H4 (cell line): ENCODE measurements at places on chromosomes 13 and 19. TPM values are rescaled to one million over a fixed set of nuclear protein-coding genes. Genes with fewer than 3 reads are reported as not detected.

- no peak for DNase-seq
Observed at GRCh38 chr13:22592515-22592914, 588.3 kb upstream of the SGCG start.

KIR2DL1 gene
- not detected in 2 replicates for total RNA-seq

ACP7 gene
- total RNA-seq = not detected in 2 replicates

- no peak for DNase-seq
Observed at GRCh38 chr19:14370169-14370939, 10.9 kb upstream of the ADGRE5 start.

GRCh38 chr19:34365463-34366401 lies 736 bp downstream of the GPI start:
- DNase-seq = no peak

NKPD1 gene
- total RNA-seq = 0.19 TPM in 1 of 2 replicates, not detected in the other

DNA sequence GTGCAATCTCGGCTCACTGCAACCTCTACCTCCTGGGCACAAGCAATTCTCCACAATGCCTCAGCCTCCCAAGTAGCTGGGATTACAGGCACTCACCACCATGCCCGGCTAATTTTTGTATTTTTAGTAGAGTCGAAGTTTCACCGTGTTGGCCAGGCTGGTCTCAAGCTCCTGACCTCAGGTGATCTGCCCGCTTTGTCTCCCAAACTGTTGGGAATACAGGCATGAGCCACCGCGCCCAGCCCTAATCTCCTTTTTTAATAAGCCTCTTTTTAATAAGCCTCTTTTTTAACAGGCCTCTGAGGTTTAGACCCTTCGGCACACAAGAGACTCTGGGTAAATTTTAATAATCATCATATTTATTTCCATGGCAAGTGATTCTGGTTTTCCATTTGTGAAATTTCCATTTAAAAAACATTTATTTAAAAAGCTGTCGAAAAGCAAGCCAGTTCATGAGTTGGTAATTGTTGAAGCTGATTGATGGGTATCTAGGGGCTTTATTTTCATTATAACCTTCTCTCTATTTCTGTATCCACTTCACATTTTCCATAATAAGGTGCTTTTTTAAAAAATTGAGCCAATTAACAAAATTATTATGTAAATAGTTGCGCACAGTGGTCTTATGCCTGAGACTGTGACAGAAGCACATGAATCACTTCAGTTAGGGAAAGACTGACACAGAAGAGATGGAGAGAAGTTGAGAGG lies 11.8 kb downstream of the POU2F2 start:
- DNase-seq = no peak

DNA sequence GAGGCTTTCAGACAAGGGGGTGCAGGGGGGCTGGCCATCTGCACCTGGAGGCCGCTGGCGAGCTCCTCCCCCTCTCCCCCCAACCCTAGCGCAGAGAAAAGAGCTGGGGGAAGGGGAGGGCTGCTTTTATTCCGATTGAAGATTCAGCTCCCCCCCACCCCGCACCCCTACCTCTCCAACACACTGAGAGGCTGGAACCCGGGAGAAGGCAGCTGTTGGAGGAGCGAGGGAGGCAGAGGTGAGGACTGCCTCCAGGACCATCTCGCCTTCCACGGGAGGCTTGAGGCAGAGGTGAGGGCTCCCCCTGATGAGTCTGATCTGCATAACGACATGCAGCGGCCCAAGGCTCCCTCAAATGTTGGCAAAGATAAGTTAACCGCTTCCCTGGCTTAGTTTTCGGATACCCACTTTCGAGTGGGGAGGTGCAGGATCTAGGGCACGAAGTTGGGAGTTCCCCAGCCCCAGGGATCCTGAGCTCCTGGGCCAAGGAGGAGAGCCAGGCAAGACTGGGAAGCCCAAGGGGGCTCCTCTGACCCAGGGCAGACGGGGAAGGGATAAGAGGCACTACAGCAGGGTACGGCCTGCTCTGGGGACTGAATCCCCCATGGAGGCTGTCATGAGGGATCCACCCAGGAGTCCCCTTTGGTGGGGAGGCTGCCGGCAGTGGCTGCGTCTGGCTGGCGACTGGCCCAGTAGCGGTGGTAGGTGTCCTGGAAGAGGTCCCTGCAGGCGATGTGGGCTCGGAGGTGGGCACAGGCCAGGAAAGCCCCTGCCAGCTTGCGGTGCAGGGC lies 1.2 kb upstream of the NUMBL start:
- DNase-seq = no peak

ACP5 gene
- 8.2 and 10.4 TPM in 2 replicates for total RNA-seq

GRCh38 chr19:19777692-19778091 lies 43.9 kb downstream of the ZNF506 start:
- DNase-seq = no peak

VAV1 gene
- total RNA-seq = 0.06 TPM in 1 of 2 replicates, not detected in the other

GRCh38 chr19:12946731-12947496 lies 1.3 kb downstream of the RAD23A start:
- DNase-seq = no peak

DNA sequence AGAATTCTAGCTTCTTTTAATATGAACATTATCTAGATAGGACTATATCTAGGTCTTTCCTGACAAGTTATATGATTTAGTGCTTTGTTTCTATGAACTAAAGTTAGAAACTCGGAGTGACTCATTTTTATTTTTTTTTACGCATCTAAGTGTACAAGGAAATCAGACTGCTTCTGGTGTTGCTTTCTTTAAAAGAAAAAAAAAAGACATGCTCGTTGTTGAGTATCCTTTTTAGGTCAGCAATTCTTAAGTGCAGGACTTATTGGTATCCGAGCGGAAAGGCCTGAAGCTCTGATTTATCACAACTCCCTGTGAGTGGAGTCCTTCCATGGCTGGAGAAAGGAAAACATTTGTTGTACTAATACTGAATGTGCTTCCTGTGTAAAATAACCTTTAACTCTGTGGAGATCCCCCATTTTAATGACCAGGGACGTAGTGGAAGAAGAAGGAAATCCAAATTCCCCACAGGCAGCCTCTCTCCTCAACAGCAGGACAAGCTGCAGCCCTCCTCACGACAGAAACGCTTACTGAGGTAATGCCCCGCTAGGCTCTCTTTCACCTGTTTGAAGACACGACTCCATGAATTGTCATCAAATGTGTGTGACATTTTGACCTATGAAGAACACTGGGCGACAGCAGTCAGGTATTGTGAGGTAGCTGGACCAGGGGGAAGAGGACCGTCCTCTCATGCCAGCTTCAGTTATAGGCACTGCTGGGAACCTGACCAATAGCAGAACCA lies 17.9 kb upstream of the POMP start:
- no peak for DNase-seq

DNA sequence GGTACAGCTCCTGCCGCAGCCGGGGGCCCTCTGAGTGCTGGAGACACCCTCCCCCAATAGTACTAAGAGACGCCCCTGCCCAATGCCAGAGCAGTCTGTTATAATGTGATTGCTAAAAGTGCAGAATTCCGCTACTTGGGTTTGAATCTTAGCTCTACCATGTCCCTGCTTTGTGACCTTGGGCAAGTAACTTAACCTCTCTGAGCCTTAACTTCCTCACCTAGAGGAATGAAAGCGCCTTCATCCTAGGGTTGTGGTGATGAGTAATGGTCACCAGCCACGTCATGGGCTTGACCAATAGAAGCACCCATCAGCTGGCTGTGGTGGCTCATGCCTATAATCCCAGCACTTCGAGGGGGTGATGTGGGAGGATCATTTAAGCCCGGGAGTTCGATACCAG lies 6.5 kb downstream of the PLEKHG2 start:
- DNase-seq = no peak

DNA sequence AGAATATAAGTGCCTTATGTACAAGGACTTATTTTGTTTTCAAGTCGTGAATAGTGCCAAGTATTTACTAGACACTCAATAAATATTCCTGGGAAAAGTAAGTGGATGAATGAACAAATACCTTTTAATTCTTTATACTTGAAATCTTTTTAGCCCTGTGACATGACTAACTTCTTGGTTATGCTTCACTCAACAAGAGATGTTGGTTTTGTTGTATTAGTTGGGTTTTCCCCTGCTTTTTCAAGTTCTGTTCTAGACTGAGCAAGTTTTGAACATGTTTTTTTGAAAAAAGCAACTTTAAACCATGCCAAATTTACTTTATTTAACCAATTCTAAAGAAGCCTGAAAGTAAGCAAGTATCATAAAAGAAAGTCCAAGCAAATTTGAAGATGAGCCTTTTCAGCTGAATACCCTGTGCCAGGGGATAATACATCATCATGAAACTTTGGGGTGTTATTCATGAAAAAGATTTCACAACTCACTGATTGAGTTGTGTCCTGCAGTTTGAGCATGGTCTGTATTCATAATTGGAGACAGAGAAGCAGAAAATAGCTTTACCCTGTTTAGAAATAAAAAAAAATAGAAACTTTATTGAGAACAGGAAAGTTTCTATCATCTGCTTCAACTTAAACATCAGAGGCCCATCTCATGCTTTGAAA lies 11.1 kb downstream of the LMO7 start:
- no peak for DNase-seq

GRCh38 chr19:49590971-49591730 lies at the start of gene PRR12:
PRR12 (plus strand) TSS chr19:49591182; CDS start chr19:49591655, 473 bp downstream.
- DNase-seq = peak; percentile 72

RNF113B gene
- not detected in 2 replicates for total RNA-seq

DNA sequence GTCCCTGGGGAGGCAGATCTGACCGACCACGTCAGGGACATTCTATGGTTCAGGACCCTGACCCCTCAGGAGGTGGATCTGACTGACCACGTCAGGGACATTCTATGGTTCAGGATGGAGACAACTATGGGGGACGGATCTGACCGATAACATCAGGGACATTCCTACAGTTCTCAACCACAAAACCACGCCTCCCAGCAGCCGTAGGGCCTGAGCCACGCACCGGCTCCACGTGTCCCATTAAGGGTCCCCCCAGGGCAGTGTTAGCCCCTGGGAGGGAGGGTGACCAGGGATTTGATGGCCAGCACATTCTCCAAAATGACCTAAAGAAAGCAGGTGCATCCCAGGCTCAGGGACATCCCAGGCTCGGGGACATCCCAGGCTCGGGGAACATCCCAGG lies 49.0 kb upstream of the C13orf46 start:
- DNase-seq = no peak

DNA sequence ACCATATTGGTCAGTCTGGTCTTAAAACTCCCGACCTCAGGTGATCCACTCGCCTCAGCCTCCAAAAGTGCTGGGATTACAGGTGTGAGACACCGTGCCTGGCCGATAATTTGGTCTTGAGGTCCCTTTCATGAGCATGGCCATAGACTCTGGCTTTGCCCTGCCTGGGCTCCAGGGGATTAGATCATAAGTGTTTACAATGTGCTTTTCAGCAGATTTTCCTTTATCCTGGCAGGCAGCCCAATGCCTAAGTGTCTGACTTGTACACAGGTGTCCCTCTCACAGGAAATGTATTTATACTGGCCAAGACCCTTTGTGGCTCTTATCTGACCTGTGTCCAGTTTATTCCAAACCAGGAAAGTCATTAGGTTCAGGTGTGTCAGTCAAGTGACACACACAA lies 15.9 kb downstream of the BCAM start:
- no peak for DNase-seq

- no peak for DNase-seq
Observed at GRCh38 chr13:79384022-79384610, 21.9 kb downstream of the RBM26 start.

DNA sequence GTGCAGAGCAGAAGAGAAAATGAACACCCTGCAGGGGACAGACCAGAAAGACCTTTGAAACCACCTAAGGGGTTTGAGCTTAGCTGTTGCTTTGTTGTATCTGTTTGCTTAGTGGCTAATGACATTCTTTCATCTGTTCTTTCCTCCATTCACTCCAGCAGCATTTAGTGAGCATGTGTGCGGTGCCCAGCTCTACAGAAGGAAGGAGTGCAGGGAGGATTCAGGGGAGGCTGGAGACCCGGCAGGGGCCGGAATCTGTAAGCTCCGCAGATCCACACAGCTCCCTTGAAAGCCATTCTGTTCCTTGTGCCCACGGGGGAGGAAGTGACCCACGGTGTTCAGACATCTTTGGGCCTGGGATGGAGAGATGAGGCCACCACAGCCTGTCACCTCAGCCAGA lies 27.5 kb downstream of the UQCRFS1 start:
- no peak for DNase-seq

DNA sequence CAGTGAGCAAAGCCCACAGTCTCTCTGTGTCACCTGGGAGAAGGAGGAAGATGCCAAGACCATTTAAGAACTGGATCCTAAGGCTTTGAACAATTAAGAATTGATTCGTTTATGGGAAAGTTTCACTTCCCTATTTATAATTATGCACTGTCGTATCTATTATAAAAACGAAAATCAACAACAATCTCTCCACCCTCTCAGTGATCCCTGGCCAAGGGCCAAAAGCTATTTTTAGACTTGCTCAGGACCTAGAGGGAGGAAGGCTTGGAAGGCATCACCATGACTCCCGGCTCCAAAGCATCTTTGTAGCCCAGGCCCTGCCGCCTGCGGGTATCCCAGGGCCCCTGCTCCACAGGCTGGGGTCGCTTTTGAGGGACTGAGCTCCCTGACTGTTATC lies 1.3 kb downstream of the RHPN2 start:
- no peak for DNase-seq

- DNase-seq = no peak
Observed at GRCh38 chr13:20988033-20988908, 73.1 kb downstream of the LATS2 start.

ZNF528 gene
- 12.0 and 20.0 TPM in 2 replicates for total RNA-seq
